ENCODE measurements at places on chromosomes 12 and 14.

GRCh38 chr12:24544368-24544767 lies 404.5 kb downstream of the BCAT1 start:
- DNase-seq: no peak

GRCh38 chr14:77622366-77622961 lies 6.0 kb upstream of the SPTLC2 start:
- no peak for DNase-seq

- DNase-seq: no peak
Observed at GRCh38 chr14:61460718-61461611, 139.6 kb downstream of the PRKCH start.

GRCh38 chr14:32102152-32102787 lies 25.2 kb downstream of the ARHGAP5 start:
- DNase-seq: no peak

GRCh38 chr12:48041591-48042423 lies 37.5 kb upstream of the COL2A1 start:
- no peak for DNase-seq
